ENCODE measurements at places on chromosomes 7 and 10.

DNA sequence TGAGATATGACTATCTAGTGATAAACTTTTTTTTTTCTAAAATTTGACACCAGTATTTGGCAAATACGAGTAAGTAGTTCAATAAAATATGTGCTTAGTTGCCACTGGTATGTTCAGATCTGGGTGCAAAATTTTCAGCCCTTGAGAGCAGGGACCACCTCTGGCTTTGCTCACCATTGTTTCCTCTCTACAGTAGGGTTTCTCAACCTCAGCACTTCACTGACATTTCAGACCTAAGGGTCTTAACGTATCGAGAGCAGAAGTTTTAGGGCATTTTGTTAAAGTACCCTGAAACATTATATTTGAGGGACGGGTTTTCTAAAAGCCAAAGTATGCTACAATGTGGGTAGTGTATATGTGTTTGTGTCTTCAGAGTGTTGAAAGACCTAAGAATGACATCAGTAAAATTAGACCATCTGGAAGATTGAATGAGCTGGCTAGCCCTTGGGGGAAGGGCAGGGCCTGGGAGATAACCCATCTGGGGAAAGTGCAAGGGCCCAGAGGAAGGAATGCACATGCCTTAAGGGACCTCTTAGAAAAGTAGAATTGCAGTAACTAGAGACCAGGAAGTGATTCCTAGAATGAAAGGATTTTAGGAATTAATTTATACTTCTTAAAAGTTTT is 11.8 kb downstream of the BZW2 start:
- DNase-seq = no peak

DNA sequence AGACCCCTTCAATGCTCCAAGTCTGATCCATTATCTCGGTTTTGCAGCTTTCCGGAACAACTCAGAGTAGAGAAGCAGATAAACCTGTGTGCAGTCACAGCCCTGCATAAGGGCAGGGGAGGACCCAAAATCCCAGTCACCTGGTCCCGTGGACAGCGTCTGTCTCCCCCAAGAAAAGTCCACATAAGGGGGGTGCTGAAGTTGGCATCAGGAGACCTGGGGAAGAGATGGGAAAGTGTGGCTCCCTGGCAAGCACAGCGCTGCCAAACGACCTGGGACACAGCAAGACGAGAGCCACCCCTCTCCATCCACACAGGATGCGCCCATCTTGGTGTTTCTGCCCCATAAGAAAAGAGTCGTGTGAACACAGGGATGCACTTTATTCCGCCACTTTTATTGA is 27.9 kb downstream of the ASB13 start:
- no peak for DNase-seq

GRCh38 chr10:51000164-51000563 is 74.1 kb upstream of the PRKG1 start:
- DNase-seq = no peak

GRCh38 chr10:86960003-86960862 is 1.8 kb downstream of the SNCG start:
- DNase-seq = peak; percentile 17

DNA sequence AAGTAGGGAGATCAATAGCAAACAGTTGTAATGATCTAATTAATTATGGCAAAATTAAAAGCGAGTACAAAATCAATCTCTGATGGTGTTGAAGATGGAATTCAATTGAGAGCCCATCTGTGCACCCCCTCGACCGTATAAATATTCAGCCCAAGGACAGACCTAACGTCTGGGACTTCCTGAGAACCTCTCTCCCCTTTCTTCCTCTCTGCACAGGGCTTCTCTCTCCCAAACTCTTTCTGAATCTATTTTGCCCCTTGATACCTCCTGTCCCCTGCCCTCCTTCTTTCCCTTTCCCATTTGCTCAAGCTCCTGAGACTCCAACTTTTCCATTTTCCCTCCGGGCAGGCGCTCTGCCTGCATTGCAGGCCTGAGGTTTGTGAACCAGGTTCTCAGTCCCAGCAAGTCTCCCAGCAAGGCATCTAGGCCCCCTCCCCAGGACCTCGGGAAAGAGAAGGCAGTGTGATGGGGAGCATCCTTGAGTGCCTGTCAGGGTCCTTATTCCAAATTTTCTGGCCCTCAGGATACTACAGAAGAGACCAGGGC is 8.5 kb upstream of the PAX2 start:
- no peak for DNase-seq

- DNase-seq = no peak
Observed at GRCh38 chr10:118983263-118983662, 46.3 kb upstream of the NANOS1 start.

DNA sequence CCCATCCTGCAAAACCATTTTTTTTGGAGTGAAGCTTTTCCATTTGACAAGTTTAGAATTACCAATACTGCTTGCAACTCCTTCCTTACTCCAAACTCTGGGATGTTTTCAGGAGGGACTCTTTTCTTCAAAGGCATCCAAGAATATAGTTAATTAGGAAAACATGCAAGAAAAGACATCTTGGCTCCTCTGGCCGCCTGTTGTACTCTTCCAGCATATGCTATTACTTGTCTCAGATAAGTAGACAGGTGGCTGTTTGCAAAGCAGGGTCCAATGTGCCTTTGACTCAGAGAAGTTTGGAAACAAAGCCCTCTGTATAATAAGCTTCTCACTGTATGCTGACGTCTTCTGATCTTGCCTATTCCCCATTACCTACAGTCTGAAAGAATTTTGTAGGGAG is 746.5 kb downstream of the AUTS2 start:
- no peak for DNase-seq

- no peak for DNase-seq
Observed at GRCh38 chr10:72088889-72089575, 681 bp upstream of the SPOCK2 start.

DNA sequence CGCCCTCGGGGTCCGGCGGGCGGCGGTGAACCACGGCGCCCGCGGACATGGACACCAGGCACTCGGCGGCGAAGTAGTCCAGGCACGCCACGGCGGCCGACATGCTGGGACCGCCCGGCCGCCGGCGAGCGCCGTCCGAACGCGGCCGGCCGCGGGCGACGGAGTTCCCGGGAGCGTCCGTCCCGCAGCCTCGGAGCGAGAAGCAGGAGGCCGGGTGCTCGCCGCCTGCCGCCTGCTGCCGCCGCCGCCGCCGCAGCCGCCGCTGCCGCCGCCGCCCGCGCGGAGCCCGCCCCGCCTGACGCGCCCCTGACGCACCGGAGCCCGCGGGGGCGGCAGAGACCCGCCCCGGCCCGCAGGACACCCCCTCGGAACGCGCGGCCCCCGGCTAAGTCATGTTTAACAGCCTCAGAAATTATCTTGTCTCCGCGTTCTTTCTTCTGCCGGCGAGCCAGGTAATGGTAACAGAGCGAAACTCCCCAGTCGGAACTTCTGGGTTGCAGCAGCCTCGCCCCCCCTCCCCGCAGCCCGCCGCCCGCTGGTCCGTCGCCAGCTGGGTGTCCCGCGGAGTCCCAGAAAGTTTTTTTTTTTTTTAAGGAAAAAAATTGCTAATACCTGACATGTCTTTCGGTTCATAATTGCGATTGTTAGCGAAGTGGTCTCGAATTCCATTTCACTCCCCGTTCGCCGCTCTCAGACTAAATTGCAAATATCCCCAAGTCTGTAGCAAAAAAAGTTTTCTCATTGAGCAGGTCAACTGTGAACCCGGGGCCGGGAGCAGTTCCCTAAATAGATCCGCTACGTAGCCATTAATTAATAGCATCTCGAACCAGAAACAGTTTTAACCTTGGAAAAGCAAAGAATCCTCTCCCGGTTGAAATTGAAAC is at the start of gene KLF14:
TSS of gene KLF14 (minus strand) at position 277 of the 884 bp plus-strand sequence. CDS start at position 103, 174 bp downstream.
- peak; percentile 27 for DNase-seq
